ENCODE measurements at places on chromosomes 3 and 15.

GRCh38 chr15:88090481-88091011 lies 166.0 kb downstream of the NTRK3 start:
- DNase-seq = no peak

- no peak for DNase-seq
Measured at GRCh38 chr3:16378920-16379319, 113.9 kb downstream of the OXNAD1 start.

GRCh38 chr15:75076277-75076676 lies 52.9 kb downstream of the PPCDC start:
- DNase-seq = no peak

GRCh38 chr3:147377412-147378367 lies 28.7 kb downstream of the ZIC4 start:
- no peak for DNase-seq

DNA sequence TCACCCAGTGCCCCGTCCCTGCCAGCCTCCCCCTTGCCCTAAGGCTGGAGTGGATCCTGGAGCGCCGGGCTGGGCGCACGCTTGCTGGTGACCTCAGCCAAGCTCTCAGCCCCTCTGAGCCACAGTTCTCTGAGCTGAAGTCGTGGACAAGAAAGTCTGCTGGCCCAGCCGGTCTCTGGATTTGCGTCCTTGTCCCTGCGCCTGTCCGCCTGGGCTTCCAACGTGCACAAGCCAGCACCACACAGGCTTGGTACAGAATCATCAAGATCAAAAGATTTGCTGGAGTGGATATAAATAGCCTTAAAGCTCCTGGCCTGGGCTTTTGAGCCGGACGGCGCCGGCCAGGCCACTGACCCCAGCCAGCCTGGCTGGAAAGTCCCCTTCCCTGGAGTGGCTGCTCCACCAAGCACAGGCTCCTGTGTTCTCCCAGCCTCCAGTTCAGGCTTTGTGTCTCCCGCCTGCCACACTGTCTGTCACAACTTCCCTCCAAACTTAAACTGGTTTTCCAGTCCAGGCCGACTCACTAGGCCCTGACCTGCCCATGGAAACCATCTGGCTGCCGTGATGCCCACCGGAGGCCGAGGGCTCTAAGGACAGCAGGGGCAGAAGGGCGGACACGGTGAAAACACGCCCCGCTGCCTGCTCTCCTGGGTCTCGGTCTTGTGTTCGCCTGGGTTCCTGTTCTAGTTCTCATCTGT lies 156.2 kb downstream of the NUP210 start:
- no peak for DNase-seq

DNA sequence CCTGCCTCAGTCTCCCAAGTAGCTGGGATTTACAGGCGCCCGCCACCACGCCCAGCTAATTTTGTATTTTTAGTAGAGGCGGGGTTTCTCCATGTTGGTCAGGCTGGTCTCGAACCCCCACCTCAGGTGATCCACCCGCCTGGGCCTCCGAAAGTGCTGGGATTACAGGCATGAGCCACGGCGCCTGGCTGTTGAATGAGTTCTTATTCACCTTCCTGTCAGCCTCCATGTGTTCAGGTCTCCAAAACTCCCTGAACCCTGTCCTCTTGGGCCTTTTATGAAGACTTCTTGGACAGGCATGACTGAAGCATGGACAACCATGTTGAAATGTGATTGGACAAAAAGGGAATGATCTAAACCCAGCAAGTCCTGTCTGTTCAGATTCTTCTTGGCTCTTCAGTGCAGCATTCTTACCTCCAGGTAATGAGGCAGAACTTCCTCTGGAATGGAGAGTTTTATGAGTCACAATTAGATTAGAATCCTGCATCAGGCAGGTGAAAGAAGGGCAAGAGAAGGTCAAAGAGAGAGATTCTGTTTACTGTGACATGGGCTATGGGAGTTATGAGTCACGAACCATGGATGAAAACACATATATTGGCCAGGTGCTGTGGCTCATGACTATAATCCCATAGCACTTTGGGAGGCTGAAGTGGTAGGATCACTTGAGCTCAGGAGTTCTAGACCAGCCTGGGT lies 23.1 kb upstream of the EIF4A2 start:
- DNase-seq = no peak

GRCh38 chr3:197718891-197719290 lies 17.8 kb downstream of the RUBCN start:
- DNase-seq = no peak

DNA sequence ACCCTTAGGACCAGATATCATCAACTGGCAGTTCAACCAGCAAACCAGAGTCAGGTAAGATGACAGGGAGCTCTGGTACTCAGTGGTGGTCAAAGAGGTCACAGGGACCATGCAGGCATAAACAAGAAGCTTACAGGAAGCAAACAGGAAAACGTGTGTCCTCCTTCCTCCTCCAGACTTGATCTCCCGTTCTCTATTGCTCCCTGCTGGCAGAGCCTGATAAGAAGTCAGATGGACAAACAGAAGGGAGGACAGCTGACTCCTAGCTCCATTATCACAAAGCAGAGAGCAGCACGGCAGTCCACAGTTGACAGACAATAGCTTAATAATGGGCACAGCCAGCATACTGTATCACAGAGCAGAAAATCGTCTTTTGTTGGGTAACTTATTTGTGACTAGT lies 156.5 kb upstream of the SLC2A2 start:
- DNase-seq = no peak

- DNase-seq = no peak
Measured at GRCh38 chr3:38723569-38724391, 74.3 kb upstream of the SCN5A start.

- DNase-seq = no peak
Measured at GRCh38 chr3:143859465-143860203, 11.4 kb upstream of the SLC9A9 start.

- no peak for DNase-seq
Measured at GRCh38 chr3:184479426-184480126, 82.0 kb upstream of the EPHB3 start.

- DNase-seq = no peak
Measured at GRCh38 chr15:66909381-66909890, 156.0 kb upstream of the SMAD3 start.
